ENCODE measurements at places on chromosomes 2 and 18.

DNA sequence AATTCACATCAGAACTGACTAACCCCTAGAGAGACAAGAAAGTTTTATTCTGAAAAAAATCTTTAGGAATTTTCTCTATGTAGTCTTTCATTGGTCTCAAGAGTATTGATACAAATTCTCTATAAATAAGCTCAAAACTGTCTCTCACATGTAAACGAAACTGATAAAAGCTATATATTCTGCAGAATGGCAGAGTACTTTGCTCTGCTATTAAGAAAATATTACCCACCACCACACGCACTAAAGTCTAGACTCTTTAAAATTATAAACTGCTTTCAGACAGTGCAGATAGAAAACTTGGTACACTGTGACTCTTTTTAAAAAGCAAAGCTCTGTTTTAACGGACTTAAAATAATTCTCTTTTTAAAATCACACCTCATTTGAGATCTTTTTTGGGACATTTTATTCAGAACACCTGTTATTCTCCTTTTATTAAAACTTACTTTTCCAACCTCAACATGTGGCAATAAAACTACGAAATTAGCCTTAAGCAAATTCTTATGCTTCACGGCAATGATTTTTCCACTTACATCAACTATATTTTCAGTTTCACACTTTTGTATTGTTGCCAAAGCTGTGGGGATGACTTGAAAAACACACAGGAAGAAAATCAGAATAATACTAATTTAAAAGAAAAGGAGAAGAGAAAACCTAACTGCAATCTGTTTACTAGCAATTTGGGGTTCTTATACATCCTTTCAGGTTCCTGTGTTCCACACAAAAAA, 58.0 kb downstream of the CCDC88A start:
- DNase-seq: no peak

DNA sequence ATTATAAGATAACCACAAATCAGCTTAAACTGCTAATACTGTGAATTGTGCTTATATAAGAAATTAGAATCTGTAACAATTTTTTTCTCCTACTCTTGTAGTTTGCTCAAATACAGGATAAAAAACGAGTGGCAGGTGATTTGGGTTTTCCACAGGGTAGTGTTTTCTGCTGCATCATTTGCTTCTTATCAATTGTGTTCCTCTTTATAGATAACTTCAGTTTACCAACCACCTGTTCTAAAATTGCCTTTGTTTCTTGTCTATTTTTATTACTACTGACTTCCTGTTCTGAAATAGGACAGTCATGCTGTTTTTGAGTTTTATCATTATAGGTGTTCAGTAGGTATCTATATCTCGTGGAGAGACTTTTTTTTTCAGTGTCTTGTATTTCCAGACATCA, 56.9 kb downstream of the MFSD6 start:
- no peak for DNase-seq

- DNase-seq: no peak
These were observed 397.7 kb downstream of the TRIB2 start for GRCh38 chr2:13114391-13114790.

DNA sequence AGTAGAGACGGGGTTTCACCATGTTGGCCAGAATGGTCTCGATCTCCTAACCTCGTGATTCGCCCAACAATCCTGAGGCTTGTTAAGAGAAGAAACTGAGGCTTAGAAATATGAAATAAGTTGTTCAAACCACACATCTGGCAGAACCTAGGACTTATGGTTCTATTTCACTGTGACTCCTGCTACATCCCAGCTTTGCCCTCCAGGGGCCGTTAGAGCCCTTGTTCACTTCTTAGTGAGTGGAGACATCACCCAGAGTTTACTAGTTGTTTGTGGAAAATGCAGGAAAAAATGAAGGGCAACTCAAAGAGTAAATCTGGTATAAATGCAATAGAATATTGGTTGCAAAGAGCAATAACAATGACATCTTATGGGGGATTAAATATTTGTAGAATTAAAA, 43.9 kb downstream of the MARCHF4 start:
- DNase-seq: peak; percentile 29

DNA sequence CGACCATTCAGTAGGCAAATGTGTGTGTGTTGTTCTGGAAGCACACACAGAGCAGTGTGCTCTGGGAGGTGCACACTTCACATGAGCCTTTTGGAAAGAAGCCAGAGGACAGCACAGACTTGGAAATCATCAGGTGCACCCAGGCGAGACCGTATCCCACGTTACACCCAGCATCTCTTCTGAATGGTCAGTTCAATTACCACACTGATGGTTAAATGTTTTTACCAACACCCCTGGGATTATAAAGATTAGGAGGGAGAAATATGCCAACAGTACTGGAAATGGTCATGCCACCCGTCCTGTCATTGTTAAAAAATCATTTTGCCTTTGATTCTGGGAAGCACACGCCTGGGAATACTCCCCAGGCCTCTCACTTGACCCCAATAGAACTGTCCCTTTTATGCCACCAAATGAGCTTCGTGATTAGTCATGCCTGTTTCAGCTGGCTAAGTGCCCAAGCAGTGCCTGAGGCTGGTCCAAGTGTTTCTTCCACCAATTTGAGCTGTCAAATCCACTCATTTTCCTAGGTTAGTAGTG, 183.7 kb downstream of the NRP2 start:
- DNase-seq: peak; percentile 14

GRCh38 chr2:231800493-231801091, 14.3 kb downstream of the COPS7B start:
- peak; percentile 66 for DNase-seq

DNA sequence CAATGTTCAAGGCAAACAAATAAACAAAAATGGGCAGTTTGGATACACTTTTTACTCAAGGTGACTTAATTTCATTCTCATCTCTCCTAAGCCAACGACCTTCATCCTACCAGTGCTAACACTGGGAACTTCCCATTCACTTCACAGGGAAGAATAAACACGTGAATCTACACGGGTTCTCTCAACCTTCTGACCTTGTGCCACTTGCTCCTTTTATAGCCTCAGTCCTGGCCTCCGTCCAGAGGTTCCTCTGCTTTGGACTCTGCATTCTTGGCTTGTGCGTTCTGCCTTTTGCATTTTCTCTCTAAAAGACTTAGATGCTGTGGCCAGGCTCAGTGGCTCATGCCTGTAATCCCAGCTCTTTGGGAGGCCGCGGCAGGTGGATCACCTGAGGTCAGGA, 13.8 kb downstream of the ZNF2 start:
- no peak for DNase-seq

DNA sequence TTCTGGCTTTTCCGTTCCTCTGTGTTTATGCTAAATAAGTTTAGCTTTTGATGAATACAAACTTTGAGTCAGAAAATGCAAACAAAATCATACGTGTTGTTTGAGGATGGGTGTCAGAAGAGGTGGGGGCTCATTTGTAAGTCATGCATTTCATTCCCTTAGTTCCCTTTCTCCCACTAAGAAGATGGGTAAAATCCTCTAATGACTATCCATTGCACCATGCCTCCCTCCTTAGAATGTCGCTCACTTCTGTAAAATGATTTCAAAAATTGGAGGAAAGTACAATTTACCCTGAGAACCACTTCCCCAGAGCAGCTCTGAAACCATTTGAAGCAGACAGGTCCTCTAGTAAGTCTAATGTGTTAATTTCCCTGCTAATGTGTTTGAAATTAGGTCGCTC, 629.6 kb upstream of the VRK2 start:
- DNase-seq: peak; percentile 56

DNA sequence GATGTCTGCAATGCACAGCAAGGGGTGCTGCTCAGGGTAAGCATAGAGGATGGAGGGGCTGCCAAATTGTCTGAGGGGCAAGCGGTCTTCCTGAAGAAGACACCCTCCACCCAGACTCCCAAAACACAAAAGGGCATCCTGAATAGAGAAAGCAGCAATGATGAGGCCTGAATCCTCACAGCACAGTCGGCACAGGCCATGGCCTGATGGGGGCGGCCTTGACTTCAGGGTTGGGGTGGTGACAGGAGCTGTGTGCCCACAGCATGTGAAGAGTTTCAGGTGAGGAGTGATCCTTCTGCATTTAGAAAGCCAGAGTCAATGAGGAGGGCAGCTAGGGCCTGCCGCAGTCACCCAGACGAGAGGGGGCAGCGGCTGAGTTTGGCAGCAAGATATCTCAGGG, 159.4 kb downstream of the GALNT14 start:
- peak; percentile 9 for DNase-seq

- no peak for DNase-seq
These were observed 12.1 kb upstream of the GBX2 start for GRCh38 chr2:236180076-236180816.

DNA sequence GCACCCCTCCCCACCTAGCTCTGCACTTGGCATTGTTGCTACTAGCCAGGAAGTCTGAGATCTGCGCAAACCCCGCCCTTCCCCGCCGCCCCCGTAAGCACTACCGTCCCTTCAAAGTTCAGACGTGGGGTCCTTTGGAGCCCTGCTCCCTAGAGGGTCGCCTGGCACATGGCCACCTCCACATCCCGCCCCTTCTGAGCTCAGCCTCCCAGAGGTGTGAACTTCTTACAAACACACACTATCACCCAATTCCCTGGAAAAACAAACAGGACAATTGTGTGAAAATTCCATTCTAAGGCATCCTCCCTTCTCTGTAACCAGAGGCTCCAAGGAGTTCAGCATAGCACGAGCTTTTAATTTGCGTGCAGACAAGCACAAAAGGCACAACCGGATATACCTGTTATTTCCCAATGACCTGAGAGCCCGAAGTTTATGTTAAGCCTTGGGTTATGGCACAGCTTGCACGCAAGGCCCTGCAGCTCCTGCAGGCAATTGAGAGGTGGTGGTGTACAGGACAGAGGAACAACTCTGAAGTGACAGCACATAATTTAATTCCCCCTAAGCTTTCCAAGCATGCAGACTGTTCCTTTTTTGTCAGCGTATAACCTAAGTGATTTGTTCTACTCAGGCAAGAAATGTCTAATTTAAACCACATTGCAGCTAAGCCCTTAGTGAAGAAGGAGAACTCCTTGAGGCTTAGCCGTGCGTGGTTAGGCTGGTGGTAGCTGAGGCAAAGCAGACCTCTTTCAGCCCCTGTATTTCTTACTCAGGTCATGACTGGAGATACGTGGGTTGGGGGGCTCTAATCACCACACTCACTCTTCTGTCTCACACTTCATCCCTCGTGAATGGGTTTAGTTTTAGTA, 20.3 kb upstream of the CYP1B1 start:
- DNase-seq: peak; percentile 72

DNA sequence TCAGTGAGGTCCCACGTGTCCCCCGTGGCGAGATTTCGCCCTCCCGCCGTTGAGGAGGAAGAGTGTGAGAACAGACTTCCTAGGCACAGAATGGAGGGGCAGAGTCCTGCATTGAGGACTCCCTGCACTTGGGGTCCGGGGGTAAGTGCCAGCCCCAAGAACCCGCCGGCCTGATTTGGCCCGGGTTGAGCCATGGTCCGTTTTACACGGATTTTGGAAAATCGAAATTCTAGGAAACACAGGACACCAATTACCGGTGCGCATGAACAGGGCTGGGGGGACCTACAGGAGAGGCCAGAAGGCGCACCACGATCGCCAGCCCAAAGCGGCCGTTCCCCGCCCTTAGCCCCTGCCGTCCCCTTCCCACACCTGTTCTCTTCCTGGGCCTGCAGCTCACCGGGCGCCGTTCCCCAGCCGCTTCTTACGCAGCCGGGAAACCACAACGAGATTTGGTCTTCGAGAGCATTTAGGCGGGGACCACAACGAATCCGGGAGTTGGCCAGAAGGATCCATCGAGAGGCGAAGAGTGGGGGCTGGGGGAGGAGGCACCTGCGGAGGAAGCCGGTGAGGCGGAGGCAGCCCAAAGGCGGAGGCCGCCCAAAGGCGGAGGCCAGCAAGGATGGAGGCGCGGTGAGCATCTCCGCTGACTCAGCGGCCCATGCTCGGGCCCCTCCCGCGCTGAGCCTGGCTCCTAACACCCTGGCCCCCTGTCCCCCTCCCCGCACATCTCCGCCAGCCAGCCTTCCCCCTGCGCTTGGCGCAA, 464 bp upstream of the TLX2 start:
- DNase-seq: no peak

DNA sequence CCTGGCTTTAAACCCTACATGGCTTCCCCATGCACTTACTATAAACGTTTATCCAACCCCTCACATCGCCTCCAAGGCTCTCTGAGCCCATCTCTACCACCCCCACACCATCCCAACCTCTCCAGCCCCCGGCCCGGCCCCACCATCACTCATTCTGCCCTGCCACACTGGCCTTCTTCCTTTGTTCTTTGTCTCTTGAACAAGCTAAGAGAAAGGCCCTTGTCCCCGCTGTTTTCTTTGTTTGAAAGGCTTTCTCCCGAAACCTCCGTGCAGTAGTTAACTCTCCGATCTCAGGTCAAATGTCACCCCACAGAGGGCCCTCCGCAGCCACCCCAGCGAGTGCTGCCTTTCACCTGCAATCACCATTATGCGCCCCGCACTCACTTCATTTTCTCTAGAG, 100.4 kb downstream of the AFF3 start:
- DNase-seq: no peak
